Anterior cingulate cortex (tissue), 58 donors: ENCODE measurements at places on chromosomes 2 and 18.

- DNase-seq: no peak
These were observed 450 bp downstream of the KCNH7 start for GRCh38 chr2:162838136-162838497.

- no peak for DNase-seq
These were observed 142.3 kb upstream of the ITGA6 start for GRCh38 chr2:172285010-172285621.

GRCh38 chr18:68555879-68556301, 159.0 kb downstream of the TMX3 start:
- DNase-seq: no peak

DNA sequence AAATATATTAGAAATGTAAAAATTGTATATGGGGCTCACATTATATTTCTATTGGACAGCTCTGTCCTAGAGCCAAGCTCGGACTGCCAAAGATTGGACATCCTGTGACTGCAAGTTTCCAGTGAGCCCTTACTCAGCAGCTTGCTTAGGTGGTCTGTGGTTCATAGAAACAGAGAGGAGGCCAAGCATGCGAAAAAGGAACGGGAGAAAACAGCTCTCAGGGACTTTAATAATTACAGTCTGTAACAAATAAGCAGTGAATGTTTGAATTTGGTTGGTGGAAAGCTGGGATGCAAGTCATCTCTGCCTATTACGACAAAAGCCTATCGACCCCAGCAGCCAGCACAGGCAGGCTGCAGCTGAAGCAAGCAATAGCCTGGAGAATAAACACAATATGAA, 35.6 kb downstream of the WIPF1 start:
- DNase-seq: no peak

GRCh38 chr2:23420091-23420839, 35.3 kb downstream of the KLHL29 start:
- no peak for DNase-seq

DNA sequence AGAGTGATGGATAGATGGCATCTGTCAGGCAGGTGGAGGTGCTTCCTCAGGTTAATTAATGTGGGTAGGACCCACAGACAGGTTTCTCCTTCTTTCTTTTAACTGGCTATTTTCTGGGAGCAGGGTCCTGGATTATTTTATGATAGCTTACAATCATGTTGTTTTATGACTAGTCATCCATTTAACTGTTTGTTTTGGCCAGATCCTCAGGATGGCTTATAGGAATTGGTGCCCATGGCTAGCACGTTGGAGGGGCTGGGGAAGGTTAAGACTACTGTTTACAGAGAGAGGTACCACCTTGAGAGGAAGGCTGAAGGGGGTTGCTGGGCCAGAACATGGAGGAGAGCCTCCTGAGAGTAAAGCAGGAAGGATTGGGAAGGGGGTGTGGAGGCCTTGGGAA, 78.0 kb upstream of the MGAT5 start:
- no peak for DNase-seq

DNA sequence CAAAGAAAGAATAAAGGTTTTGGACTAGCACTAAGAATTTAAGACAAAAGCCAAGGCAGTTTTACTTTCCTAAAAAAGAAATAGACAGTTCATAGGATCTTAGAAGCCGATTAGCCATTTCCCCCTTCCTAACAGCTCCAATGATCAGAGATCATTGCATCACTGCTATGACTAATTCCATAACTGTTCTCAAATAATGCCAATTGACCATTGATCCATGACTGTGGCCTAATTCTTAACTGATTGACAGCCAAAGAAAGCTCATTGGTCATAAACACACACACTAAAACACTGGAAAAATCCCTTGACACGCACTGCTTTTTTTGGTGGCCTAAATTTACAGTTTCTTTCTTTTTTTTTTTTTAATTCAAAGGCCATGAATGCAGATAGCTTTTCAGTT, 345.0 kb upstream of the ACVR2A start:
- no peak for DNase-seq

DNA sequence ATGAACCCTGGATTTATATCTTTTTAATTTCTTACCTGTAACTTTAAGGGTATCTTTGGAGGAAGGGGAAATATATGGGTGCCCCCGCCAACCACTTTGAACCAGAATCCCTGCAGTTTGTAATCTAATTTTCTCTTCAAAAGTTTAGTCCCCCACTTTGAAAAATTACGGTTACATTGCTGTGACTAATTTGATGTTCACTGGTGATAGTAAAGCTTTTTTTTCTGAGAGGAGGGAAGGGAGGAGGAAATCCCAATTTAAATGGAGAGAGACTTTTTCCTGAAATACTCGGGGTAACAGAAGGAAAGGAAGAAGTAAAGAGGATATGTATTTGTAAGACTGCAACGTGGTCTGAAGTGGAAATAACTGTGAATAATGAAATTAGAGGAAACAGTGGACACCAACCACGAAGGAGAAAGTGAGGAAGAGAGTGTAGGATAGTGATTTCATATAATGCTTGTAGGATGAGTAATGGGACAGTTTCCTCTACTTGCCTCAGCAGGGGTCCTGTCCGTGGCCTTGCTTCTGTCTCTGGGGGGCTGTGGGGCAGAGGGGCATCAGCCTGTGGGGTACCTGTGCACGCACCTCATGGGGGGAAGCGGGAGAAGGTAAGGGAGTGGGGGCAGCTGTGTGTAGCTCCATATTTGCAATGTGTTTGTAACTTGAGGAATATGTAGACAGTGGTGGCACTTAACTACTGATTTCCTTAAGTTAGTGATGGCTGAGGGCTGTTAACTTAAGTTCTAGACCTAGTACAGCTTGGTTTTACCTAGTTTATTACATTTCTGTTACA, 161.1 kb downstream of the LTBP1 start:
- no peak for DNase-seq

DNA sequence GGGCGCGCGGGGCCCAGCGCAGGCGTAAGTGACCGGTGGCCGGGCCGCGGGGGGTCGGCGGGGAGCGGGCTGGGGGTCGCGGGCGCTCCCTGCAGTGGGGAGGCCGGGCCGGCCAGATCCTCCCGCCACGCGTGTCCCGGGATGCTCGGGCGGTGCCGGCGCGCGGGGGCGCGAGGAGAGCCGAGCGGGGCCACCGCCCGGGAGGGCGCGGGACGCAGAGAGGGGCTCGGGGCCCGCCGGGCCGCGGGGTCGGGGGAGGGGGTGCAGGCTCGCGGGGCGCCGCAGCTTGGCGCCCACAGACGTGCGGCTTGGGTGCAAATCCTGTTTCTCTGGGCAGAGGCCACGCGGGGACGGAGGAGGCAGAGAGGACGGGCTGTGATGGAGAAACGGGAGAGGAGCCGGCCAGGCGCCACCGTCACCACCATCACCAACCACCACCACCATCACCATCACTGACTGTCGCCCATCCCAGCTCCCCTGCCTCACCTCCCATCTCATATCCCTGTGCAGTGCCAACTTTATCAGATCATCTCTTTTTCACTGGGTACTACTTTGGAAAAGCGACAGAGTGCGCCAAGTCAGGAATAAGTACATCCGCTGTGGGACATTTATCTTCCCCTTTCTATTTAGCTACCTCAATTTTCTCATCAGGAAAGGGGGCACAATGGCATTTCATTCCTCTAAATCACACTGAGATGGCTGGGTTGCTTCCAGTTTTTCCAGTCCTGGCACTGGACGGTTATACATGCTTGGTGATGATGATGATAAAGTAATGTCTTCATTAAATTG, 97.2 kb upstream of the GPR45 start:
- no peak for DNase-seq

GRCh38 chr2:648476-649424, 28.5 kb downstream of the TMEM18 start:
- DNase-seq: no peak

- no peak for DNase-seq
These were observed 111.5 kb downstream of the MCFD2 start for GRCh38 chr2:46803911-46804670.

DNA sequence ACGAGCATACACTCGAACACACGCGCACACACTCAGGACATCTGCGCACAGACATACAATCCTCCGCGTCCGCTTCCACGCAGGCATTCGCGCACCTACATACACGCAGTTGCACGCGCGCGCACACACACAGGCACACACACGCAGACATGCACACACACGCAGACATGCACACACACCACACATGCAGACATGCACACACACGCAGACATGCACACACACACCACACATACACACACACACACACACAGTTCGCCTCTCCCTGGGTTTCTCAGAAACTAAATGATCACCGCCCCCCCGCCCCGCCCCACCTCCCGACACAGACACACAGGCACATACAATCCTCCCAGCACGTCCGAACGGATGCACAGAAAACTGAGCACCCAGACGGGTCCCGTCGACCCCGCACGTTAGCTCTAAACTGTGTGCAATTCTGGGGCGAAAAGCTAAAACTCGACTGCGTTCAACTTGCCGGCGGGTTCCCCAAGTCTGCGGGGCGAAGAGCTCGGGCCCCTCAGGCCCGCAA, 1.0 kb downstream of the EPHA4 start:
- no peak for DNase-seq

DNA sequence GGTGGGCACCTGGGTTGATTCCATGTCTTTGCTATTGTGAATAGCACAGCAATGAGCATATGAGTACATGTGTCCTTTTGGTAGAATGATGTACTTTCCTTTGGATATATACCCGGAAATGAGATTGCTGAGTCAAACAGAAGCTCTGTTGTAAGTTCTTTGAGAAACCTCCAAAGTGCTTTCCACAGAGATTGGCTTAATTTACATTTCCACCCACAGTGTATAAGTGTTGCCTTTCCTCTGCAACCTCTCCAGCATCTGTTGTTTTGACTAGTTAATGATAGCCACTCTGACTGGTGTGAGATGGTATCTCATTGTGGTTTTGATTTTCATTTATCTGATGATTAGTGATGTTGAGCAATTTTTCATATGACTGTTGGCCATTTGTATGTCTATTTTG, 194.8 kb downstream of the ZNF804A start:
- no peak for DNase-seq

DNA sequence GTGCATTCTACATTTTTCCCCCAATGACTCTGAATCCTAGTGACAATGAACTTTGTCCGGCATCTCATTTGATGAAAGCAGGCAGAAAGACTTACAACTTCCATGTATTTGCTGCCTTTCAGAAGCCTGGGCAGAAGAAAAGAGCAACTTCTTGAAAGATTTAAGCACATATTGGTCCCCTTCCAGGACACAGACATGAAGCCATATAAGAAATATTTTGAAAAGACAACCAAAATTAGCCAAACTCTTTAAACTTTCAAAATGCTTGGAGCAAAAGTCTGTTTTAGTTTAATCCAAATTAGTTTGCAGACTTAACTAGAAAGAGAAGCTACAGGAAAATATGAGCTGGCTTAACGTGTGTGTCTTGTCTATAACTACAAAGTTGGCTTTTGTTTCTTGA, 492.5 kb downstream of the NR4A2 start:
- DNase-seq: no peak

DNA sequence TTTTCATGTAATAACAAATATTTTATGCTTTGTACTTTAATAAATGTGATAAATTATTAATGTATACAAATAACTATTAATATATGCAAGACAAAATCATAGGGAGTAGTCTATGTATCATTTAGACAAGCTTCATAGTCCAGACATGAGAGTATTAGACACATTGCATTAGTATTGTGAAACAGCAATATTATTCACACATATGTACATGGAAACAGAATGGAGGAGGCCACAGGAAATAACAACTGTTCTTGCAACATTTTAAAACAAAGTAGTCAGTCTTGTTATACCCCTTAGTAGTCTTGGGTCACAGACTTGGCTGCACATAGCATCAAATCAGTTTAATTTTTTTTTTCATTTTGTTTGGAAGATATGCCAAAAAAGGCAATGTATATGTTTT, 15.8 kb downstream of the DSC1 start:
- DNase-seq: no peak

- no peak for DNase-seq
These were observed 47.3 kb upstream of the NDUFV2 start for GRCh38 chr18:9055185-9055584.

DNA sequence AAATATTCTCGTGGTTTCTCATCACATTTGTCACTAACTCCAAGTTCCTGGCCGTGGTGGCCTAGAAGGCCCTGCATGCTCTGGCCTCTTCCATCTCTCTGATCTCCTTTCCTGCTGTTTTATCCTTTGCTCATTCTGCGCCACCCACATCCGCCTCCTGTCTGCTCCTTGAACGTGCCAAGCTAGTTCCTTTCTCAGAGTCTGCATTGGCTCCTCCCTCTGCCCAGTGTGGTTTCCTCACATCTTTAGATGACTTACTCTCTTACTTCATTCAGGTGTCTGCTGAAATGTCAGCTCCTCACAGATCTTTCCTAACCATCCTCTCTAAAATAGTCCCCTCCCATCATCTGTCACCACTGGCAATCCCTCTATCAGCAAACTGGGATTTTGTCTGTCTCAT, 158.6 kb upstream of the RBMS1 start:
- DNase-seq: no peak

DNA sequence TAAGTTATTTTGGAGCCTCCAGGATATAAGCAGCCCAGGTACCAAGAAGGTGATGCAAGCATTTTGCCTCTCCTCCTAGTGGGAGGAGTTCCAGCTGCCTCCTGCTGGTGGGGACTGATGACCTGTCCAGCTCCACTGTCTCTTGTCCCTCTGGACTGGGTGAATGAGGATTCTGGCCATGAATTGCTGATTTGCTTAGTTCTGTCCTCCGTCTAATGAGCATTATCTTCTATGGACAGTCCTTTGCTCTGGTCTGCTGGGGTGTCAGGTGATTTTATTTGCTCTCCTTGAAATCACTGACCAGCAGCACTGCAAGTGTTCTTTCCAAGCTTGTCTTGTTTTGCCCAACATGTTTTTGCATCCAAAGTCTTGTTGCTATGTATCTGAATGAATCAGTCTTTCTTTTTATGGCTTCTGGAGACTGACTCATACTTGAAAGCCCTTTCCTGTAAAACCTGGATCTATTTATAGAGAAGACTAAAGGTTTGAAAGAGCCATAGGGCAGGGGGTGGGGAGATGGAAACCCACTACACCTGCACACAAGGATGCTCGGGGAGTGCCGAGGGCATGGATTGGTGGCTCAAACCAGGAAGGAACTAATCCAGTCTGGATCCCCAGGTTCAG, 40.5 kb upstream of the EFHD1 start:
- DNase-seq: no peak

DNA sequence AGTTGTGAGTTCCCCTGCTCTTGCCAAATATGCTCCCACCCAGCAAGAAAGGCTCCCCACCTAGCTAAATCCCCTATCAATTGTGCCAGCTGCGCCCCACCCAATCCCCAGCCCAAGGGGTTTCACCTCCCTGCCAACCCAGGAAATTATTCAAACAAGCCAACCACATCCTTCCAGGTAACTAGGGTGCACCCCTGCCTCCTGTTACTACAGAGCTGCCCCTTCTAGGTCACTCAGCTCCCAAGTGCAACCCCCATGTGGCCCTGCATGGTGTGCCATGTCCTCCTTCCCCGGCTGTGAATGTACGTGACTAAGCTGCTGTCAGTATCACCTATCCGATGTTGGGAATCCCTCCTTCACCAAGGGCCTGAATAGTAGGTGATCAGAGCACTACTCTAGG, 91.2 kb upstream of the LDAH start:
- no peak for DNase-seq
